Activated CD8-positive, alpha-beta memory T cell treated with anti-CD3 and anti-CD28 coated beads, Interleukin-2, amount 10 ng/mL, durations not matched to agents 7 days and 5 days (primary cell): ENCODE measurements at places on chromosomes 13 and 19. TPM values are rescaled to one million over a fixed set of nuclear protein-coding genes. Genes with fewer than 3 reads are reported as not detected.

FGF9 gene
- total RNA-seq: 0.89 TPM

PCSK4 gene
- total RNA-seq: 1.5 TPM

C1QTNF9B gene
- not detected for total RNA-seq

RFPL4A gene
- not detected for total RNA-seq

DNA sequence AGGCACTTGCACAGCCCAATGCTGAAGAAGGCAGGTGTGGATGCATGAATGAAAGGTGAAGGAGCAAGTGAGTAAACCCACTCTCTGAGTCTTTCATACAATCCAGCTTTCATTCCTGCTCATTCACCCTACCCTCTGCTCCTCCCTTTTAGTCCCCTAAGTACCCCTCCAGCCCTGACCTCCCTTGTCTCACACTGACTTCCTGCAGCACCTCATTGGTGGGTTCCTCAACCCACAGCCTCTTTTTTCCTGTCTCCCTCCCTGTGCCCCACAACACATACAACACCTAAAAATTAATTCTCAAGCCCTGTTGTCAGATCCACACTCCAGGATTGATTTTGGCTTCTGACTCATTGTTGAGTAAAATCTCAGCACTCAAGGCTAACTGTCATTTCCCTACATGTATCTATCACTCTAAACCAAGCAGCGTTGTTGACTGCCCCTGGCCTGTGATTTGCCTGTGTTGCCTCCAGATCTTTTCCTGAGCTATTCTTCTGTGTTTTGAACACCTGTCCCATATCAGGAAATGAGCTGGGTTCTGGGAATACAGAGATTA is 177.3 kb upstream of the SERP2 start:
- DNase-seq: no peak

- no peak for DNase-seq
Observed at GRCh38 chr19:45428384-45429231, 4.9 kb upstream of the ERCC1 start.

DNA sequence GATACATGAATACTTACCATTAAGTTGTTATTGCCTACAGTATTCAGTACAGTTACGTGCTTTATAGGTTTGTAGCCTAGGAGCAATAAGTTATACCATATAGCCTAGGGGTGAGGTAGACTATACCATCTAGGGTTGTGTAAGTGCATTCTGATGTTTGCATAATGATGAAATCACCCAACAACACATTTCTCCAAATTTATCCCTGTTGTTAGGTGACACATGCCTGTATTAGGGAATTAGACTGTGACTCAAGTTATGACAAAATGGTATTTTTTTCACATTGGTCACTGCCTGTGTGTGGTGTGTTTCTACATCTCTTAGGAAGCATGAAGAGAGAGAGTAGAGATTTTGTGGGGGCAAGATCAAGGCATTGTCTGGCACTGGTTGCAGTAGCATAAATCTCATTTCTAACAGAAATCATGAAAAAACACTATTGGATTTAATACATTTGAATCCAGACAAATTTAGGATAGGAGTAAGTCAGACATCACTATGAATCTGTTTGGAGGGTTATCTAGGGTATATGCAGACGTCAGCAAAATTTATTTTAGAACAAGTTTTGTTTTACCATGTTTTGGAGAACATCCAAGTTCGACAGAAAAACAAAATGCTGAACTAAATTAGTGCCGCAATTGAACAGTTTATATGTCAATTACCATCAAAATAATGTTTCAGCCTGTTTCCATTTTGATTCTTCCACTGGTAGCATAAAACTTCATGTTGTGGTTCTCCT is 332.1 kb downstream of the LMO7 start:
- DNase-seq: no peak

GRCh38 chr13:19089315-19089714 is 92.3 kb downstream of the TUBA3C start:
- DNase-seq: no peak
